ENCODE measurements at places on chromosomes 7 and 10.

- no peak for DNase-seq
Measured at GRCh38 chr7:113705439-113705838, 213.4 kb downstream of the PPP1R3A start.

DNA sequence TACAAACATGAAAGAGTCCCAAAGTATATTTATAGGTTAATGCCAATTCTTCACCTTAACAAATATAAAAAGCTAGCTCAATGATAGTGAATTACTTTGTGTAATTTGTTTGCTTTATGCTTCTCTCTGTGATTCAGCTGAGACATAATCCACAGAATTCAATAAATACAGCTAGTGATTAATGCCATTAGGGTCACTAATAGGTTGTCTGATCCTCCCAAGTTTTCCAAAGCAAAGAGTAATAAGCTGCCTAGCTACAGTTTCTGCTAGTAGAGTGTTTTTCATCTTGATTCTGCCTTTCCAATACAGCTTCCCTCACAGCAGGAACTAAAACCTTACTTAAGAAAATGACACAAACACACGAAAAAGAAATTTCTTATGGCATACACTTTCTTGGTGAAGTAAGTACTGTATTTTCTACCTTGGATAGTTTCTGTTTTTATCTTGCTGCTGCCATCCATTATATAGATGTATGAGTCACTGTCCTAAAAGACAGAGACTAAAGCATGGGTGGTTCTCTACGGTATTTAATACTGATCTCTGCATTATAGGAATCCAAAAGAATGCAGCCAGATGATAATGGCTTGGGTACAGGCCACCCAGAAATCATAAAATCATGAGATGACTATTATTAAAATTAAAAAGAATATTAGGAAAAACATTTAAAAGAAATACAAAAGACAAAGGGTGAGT lies 170.0 kb downstream of the TPK1 start:
- DNase-seq, result no peak

DNA sequence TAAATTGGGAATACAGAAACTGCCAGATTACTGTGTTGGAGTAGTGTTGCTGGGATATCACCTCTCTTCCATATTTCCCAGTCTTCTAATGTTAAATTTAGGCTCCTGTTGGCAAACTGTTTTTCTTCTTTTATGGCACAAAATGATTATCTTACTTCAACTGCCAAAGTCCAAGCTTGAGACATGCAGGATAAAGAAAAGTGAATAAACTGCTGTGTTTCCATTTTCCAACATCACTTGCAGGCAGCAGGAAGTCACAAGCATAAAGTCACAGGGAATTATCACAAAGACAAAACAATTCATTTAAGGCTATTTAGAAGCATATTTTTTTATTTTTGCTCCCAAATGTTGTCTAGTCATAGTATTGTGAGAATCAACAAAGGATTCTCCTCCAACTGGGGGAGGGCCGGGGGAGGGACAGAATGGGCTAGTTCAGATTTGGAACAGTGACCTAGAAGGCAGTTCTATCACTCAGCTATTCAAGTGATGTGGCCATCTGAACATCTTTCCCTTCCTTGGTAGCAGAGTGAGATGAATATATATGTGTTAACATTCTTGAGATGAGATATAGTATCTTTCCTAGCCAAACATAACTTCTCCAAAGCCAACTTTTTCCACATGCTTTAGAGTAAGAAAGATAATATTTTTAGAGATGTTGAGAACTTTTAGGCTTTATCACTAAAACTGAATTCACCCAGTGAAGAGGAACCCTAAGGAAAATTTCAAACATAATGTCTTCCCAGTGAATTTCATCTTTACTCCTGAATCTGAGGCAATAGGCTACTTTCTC lies 364.7 kb downstream of the CTNNA3 start:
- no peak for DNase-seq

GRCh38 chr7:149599636-149600206 lies 102.1 kb upstream of the ZNF746 start:
- DNase-seq, result no peak

- DNase-seq, result no peak
Measured at GRCh38 chr7:36509962-36510361, 120.3 kb downstream of the ANLN start.

GRCh38 chr7:29574659-29575058 lies 11.0 kb downstream of the PRR15 start:
- no peak for DNase-seq

DNA sequence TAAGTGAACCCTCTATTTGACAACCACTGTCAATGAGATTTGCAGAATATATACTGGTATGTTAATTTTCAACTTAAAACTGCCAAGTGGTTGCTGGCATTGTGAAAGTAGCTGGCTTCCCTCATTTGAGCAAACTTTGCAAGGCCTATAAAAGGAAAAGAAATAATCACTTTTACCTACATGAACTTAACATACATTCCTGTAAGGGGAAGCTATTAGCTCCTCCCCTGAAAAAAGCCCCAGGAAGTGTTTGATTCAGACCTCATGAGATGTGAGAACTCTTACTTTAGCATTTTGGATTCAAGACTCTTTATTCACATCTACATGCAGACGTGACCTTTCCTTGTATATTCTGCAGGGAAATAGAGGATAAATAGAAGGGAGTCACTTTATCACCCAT lies 175.6 kb downstream of the OTUD1 start:
- no peak for DNase-seq

GRCh38 chr10:86648704-86649427 lies 5.5 kb upstream of the OPN4 start:
- peak; percentile 13 for DNase-seq

DNA sequence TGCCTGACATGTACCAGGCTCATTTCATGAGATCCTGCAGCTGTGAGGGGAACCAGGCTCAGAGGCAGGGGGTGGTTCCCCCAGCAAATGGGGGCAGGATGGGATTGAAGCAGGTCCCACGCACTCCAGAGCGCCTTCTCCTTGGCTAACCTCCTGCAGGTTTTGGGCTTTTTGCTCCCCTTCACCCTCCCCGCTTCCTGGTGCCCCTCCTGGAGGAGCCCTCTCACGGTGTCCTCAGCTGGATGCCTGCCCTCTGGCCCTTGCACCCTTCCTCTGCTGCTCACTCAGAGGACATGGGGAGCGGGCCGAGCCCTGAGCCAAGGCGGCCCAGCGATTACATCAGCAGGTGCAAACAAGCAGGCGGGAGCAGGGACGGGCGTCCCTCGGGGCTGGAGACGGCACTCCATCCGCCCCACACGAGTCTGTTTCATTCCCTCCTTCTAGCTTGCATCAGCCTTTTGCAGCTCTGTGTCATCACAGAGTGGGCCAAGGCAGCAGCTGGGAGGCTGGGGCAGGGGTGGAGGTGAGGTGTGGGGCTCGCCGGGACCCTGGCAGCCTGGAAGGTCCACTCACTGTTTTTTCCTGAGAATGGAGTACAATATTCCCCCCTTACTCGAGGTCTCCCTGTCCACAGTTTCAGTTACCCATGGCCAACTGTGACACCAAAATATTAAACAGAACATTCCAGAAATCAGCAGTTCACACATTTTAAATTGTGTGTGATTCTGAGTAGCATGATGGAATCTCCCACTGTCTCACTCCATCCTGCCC lies 52.7 kb upstream of the SLC29A3 start:
- no peak for DNase-seq

GRCh38 chr10:53064614-53065013 lies 292.0 kb upstream of the MBL2 start:
- no peak for DNase-seq

DNA sequence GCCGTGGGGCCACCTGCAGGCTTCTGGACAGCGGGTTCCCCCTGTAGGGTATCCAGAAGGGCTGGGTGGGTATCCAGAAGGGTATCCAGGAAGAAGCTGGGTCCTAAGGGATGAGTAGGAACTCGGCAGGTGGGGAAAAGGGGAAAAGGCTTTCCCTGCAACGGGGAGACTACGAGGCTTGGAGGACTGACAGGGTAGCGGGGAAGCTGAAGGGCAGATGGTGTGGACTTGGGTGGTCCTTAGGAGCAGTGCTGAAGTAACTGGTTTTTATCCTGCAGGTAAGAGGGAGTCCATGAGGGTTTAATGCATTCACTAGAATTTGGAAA lies 525 bp downstream of the UBE2D4 start:
- DNase-seq, result no peak

GRCh38 chr10:23341004-23341403 lies 3.6 kb downstream of the C10orf67 start:
- no peak for DNase-seq

- no peak for DNase-seq
Measured at GRCh38 chr10:96834120-96834519, 2.0 kb downstream of the LCOR start.

GRCh38 chr10:66187053-66187733 lies 738.6 kb upstream of the LRRTM3 start:
- DNase-seq, result no peak

- DNase-seq, result no peak
Measured at GRCh38 chr10:62502995-62503613, 128.9 kb downstream of the ZNF365 start.

DNA sequence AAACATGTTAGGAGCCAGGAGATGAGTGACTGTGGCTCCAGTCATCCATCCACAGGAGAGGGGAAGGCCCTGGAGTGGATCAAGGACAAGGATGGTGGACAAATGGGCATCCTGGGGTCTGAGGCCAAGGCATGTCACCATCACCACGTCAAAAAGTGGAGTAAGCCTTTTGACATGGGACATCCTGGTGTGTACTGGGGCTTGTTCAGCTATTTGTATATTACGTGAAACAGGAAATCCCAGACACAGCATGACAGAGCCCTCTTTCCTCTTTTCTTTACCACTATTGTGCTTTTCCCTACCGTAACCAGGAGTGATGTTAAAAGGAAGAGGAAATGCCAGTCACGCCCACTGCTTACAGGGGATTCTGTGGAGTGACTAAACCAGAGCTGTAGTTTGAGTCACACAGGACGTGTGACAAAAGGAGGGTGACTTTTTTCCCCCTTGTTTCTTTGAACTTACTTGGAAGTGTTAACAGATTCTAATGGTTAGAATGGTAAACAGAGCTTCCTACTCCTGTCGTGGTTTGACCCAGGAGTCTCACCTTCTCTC lies 15.4 kb downstream of the ACSL5 start:
- peak; percentile 42 for DNase-seq

GRCh38 chr7:137996871-137997270 lies 5.0 kb downstream of the CREB3L2 start:
- DNase-seq, result no peak

DNA sequence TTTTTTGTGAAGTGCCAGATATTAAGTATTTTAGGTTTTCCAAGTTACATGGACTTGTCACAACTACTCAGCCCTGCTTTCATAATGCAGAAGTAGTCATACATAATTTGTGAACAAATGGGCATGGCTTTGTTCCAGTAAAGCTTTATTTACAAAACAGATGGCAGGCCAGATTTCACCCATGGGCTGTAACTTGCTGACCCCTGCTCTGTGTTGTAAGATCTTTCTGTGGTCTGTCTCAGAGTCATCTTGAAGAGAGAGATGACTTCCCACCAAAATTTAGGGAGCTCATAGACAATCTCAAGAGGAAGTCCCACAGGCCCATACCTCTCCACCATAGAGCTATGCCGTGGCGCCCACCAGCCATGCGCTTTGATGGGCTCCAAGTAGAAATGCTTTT lies 616.1 kb downstream of the LRMDA start:
- no peak for DNase-seq

GRCh38 chr10:106707657-106708056 lies 456.8 kb downstream of the SORCS1 start:
- no peak for DNase-seq

GRCh38 chr7:23332910-23333612 lies 33.9 kb downstream of the MALSU1 start:
- peak; percentile 26 for DNase-seq

- DNase-seq, result no peak
Measured at GRCh38 chr10:78365694-78366093, 332.0 kb downstream of the RPS24 start.

Data from ACHN (cell line).